ENCODE measurements at places on chromosomes 7 and 10. TPM values are rescaled to one million over a fixed set of nuclear protein-coding genes. Genes with fewer than 3 reads are reported as not detected.

- H3K36me3 ChIP-seq, result no peaks in the 10 kb centered on the region
- DNase-seq, result no peak
- H3K27ac ChIP-seq, result no peak overlapping the region
- no peaks in the 10 kb centered on the region for H3K4me1 ChIP-seq
- H3K27me3 ChIP-seq, result no peaks in the 10 kb centered on the region
These were observed 230.9 kb upstream of the AGK start for GRCh38 chr7:141320287-141320686.

DNA sequence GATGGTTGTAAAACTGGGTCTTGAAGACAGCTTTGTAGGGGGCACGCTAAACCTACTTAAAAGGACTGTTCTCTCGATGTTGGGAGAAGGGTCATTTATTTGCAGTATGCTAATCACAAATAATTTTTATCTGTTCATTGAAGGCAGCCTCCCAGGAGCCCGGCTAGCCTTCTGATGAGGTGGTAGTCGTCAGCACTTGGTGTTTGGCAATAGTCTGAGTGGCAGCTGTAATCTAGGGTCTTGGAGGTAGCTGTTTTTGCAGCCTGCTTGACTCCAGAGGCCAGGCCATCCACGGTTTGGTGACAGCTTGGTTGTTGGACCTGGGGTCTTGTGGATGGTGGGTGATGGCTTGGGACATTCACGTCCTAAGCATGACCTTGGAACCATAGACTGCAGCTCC, 2.2 kb downstream of the GTF2IRD1 start:
- H3K27ac ChIP-seq, result no peak overlapping the region
- no peaks in the 10 kb centered on the region for H3K27me3 ChIP-seq
- DNase-seq, result no peak
- H3K4me1 ChIP-seq, result peaks cover 12% of the 10 kb centered on the region
- H3K4me3 ChIP-seq, result no peak overlapping the region
- H3K36me3 ChIP-seq, result peaks cover 7% of the 10 kb centered on the region

DNA sequence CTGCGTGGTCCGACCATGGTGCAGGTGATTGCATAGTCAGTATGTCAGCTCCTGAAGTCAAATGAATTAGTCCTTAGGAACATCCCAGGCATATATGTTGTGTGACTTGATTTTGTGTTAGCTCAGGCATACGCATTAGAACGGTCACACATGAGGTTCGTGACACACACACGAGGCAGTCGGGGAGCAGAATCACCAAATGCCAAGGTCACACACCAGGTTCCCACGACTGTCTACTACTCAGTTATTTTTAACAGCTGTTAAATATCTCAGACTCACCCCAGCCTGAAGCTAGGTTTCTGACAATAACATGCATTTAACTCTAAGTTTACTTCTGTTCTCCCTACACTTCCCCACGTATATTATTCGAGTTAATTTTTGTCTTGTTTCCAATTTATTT, 54.8 kb downstream of the DYNC2I1 start:
- no peaks in the 10 kb centered on the region for H3K4me1 ChIP-seq
- H3K27ac ChIP-seq, result no peak overlapping the region
- no peak for DNase-seq
- H3K36me3 ChIP-seq, result no peaks in the 10 kb centered on the region

- H3K4me1 ChIP-seq, result peaks cover 31% of the 10 kb centered on the region
- no peak overlapping the region for H3K4me3 ChIP-seq
- DNase-seq, result no peak
- H3K27ac ChIP-seq, result no peak overlapping the region
These were observed 4.8 kb upstream of the HYCC1 start for GRCh38 chr7:23018750-23019149.

The NUB1 gene
- total RNA-seq, result 50.7 TPM

DNA sequence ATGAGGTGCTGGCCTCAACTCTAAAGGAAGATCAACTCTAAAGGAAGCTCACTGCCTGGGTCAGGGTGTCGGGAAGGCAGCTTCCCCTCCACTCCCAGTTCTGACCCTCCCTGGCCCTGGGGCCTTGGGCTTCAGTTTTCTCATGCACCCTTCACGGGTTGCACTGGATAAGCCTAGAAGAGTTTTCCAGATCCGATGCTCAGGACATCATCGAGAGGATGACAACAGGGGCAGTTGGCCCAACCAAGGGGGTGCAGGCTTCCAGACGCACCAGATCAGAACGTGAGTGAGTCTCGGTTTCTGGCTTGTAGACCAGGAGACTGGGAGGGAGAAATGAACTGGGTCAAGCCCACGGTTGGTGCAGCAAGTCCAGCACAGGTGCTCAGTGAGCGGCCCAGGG, 34.2 kb upstream of the CHST15 start:
- no peaks in the 10 kb centered on the region for H3K36me3 ChIP-seq
- no peak overlapping the region for H3K4me3 ChIP-seq
- H3K27ac ChIP-seq, result no peak overlapping the region
- DNase-seq, result no peak
- H3K4me1 ChIP-seq, result peaks cover 8% of the 10 kb centered on the region

Measured in SJSA1 (cell line).